ENCODE measurements at places on chromosomes 6 and 20.

DNA sequence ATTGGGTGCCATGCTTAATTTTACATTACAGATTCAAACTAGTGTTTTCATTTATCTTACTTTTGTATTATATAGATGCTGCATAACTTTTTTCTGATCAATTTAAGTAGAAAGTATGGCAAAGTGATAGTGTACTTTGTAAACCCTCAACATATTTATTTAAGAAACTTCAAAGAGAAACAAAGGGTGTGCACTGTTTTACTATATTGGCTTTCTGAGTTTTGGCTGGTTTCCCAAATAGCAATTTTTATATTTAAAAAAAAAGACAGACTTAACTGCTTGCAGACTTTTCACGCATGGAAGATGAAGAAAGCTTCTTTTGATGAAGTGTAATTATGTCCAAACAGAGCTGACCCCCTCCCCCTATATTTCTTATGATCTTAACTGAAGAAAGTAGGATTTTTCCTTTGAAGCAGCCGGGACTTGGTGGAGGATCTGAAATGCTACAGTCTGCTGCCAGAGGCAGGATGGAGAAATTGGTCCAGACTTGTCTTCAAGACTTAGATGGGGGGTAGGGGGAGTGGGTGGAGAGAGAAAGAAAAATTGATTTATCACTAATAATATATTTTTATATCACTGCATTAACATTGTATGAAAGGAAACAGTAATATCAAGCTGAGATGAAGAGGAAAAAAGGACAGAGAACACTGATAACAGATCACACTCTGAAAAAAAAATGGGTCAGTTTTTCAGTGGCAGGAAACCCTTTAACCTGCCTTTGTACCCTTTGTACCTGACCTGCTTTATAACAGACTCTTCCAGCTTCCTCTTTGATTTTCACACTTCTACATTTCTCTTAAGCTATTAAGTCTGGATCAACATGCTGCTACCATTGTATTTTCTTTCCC is 56.0 kb upstream of the SUPT3H start:
- DNase-seq: no peak

- DNase-seq: no peak
Measured at GRCh38 chr6:20777801-20778200, 243.5 kb downstream of the CDKAL1 start.

DNA sequence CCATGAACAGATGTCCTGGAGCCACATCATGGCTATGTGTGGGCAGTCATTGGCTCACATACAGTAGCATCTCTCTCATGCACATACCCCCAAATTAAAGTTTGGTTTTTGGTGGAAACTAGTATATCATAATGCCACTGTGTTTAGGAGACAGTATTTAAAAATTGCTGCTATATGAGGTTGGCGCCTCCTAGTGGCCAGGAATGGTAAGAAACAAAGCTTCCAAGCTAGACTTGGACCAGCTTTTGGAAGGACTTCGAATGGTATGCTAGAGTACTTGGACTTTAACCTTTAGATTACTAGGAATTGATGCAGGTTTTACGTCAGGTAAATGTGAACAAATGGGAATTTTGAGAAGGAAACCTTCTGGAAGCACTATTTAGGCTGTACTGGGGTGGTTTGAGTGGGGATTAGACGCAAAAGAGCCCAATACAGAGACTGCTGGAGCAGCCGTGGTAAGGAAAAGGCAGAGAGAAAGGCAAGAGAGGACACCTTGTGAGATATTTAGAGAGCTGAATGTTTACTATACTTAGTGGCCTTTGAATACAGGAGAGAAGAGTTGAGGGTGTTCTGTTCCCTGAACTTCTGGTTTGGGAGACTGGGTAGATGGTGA is 23.8 kb downstream of the PRSS35 start:
- no peak for DNase-seq

DNA sequence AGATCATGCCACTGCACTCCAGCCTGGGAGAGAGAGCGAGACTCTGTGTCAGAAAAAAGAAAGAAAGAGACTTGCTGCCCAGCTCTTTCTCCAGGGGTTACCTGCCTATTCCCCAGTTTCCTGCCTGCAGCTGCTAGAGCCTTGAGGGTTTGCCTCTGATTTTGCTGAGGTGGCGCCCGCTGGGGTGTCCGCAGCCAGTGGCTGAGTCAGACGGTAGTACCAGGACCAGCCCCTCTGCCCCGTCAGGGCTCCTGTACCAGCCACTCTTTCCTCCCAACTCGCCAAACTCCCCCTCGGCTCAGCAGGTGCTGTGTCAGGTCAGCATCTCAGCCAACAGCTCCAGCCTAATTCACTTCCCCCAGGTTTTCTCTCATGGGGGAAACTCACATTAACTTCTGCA is 7.4 kb upstream of the LSM14B start:
- DNase-seq: no peak

GRCh38 chr6:111685526-111685925 is 79.8 kb upstream of the TRAF3IP2 start:
- DNase-seq: no peak

DNA sequence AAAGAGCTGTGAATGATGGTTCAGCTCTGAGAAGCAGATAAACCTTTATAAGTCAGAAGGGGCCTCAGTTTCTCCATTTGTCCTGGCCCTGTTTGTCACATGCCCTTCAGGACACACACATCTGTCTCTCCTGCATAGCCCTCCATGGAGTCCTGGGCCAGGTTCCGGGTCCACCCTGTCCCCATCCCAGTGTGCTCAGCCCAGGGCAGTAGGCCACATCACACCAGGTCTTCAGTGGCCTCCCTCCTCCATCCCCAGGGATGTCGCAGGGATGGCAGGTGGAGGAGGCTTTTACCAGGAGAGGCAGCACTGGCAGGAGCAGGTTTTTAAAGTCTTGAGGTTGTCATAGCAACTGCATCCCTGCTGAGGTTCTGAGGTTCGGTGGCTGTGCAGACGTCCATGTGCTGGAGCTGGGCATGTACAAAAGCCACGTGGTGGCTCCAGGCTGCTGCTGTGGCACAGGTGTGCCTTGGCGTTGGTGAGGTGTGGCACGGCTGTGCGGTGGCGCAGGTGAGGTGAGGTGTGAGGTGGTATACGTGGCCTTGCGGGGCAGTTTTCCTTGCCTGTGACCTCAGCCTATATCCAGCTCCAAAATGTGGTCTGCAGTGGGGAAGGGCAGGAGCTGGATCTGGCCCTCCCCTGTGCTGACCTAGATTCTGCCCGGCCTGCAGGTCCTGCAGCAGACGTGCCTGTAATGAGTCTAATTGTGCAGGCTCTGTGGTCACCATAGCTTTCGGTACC is 8.0 kb upstream of the NPBWR2 start:
- DNase-seq: no peak

DNA sequence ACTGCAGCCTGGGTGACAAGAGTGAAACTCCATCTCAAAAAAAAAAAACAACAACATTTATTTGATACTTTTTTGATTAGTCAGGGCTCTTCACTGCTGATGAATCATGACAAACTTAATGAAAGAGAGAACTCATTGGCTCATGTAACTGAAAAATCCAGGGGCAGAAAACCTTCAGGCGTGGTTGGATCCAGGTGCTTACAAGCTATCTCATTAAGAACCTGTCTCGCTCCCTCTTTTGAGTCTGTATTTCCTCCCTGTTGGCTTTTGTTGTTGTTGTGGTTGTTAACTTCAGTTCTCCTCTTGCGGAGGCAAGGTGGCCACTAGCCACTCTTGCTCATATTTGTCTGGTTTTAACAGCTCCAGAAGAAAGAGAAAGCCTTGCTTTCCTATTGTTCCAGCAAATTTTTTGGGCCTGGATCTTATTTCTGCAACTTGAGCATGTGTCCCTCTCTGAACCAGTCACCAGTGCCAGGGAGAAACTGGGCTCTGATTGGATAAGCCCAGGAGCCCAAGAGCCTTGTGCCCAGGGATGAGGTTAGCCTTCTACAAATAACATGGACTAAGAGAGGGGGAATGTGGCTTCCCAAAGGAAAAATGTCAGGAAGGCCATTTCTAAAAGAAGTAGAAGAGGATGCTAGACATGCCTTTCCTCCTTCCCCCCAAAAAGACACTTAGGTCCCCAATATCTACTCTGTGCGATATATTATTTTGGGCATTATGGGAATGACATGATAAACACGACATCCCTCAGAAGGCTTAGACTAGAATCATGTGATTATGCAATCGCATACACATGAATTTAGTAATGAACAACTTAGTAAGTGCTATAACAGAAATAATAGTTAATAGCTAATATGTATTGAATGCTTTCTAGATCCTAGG is 64.5 kb downstream of the PHACTR2 start:
- DNase-seq: no peak

DNA sequence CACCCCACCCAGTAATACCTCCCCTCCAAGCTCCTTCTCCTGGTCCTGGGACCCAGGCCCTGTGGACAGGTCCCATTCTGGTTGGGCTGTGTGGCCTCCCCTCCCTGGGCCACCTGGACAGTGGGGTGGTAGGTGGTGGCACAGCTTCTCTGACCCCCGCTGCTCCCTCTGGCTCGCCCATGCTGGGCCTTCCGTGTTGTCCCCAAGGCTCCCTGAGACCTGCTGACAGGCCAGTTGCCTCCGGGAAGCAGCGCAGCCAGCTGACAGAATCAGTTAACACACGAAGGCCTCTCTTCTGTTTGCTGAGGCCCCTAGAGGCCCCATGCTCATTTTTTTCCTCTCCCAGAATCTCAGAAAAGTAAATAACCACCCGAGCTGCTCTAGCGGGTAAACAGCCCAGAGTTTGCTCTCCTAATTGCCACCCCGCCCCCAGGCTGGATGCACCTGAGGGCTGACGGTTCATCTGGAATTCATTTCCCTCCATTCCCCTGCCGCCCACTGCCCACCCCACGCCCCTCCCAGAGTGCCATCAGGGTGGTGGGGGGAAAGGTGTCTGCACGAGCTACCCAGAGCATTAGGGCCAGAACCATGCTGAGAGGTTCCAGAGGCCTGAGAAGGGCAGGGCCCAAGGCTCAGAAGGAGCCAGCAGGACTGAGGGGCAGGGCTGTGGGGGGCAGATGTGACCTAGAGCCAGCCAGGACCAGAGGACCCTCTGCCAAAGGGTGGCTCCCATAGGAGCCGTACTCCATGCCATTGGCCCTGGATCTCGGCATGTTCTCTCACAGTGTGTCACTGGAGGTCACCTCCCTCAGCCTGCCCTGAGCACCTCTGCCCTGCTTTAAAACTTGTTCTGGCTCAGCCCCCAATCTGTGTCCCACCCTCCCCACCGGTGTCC is 157.5 kb downstream of the GRM4 start:
- no peak for DNase-seq

DNA sequence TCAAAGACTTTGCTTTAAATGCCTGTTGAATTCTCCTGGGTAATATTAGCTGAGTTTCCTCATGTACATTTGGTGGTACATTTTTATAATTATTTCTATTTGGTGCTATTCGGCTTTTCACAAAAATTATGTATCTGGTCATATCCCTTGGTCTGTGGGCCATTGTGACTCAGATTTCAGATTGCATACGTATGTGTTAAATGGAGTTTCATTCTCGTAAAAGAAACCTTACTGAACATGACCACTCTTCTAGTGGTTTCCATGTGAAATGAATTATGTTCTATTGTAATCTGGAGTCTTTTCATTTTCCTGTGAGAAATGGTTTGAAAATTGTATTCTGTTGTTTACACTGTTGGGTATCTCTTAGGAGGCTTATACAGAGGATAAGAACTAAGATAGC is 386.2 kb upstream of the FLRT3 start:
- no peak for DNase-seq

GRCh38 chr6:157488716-157489118 is 107.7 kb downstream of the ZDHHC14 start:
- DNase-seq: no peak

- DNase-seq: no peak
Measured at GRCh38 chr6:15444881-15445280, 199.0 kb downstream of the JARID2 start.

- DNase-seq: no peak
Measured at GRCh38 chr6:35183935-35184334, 29.8 kb upstream of the SCUBE3 start.

DNA sequence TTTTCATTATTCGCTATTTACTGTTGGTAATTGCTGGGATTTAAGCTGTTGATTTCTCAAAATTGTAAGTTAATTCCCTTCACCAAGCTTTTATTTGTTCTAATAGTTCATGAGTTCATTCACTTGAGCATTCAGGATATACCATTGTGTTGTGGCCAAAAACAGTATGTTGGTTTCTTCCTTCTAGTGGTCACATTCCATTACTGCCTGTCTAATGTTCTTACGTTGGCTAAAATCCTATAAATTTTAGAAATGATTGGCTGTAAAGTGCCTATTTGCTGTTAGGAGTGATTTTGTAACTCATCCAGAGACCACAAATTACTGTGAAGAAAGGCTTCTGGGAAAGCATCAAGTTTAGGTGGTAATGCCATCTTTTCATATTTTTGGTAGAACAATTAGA is 76.3 kb downstream of the FARS2 start:
- peak; percentile 91 for DNase-seq

- DNase-seq: no peak
Measured at GRCh38 chr6:127073222-127073621, 45.2 kb upstream of the RSPO3 start.

GRCh38 chr6:133244519-133244918 is 3.4 kb downstream of the EYA4 start:
- DNase-seq: no peak

DNA sequence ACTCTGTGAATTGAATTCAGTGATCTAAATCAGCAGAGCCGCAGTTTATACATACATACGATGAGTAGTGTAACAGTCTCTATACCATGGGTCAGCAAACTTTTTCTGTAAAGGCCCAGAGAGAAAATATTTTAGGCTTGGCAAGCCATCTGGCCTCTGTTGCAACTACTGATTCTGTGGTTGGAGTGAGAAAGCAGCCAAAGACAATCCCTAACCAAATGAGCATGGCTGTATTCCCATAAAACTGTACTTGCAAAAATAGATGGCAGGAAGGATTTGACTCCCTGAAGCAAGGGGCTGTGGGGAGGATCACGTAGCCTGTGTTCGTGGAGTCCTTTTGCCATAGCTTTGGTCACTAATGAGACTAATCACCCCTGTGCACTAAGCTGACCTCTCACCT is 17.9 kb upstream of the MOCS1 start:
- DNase-seq: peak; percentile 23

- no peak for DNase-seq
Measured at GRCh38 chr20:59051666-59052185, 9.1 kb upstream of the PRELID3B start.

DNA sequence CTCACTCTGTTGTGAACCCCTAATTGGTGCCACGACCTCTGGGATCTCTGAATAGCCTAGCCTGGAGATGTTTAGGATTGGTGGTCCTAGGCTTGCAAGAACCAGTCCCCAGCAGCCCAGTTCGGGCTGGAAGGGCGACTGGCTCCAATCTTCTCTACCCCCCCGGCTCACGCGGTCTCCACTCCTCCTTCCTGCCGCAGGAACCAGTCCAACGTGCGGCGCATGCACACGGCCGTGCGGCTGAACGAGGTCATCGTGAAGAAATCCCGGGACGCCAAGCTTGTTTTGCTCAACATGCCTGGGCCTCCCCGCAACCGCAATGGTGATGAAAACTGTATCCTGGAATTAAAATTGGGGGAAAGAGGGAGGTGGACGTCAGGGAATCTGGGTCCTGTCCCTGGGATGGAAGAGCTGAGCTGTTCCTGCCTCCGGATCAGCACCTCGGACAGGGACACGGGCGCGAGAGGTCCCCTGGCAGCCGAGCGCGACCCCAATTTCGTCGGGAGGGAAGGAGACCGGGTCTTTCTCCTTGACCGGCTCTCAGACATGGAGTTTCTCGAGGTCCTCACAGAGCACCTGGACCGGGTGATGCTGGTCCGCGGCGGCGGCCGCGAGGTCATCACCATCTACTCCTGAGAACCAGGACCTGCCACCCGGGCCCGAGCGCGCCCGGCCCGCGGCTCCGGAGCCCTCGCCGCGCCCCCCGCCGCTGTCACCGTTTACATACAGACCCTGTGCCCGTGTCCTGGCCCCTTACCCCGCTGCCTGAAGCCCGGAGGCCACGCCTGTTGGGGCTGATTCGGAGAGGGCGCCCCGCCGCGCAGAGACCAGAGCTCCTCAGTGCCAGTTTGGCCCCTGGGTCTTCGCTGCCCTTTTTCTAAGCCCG is 28.2 kb downstream of the SLC12A5 start:
- peak; percentile 19 for DNase-seq
